CD4-positive, alpha-beta T cell treated with Interleukin-6 for 4 hours (primary cell): ENCODE measurements at places on chromosomes 11 and 22.

- no peak for DNase-seq
Measured at GRCh38 chr11:74860743-74861142, 88.1 kb downstream of the XRRA1 start.

DNA sequence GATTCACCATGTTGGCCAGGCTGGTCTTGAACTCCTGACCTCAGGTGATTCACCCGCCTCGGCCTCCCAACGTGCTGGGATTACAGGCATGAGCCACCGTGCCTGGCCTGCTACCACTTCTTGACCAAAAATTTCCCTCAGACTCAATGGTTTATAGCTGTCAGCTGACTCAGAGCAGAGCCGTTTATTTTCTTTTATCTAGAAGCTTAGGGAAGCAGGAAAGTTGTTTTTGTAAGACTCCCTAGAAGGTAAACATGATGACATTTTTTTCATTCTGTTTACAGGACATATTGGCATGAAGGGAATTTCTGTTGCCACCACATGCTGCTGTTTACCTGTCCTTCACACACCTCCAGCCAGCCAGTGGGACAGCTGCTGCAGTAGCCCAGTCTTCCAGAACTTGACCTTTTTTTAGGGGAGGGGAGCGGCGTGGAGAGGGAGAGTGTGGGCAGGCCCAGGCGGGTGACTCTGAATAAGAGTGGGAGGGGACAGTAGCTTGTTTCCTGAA is 56.1 kb upstream of the PTPRJ start:
- DNase-seq = no peak

- no peak for DNase-seq
Measured at GRCh38 chr11:134048028-134048427, 20.8 kb upstream of the JAM3 start.

DNA sequence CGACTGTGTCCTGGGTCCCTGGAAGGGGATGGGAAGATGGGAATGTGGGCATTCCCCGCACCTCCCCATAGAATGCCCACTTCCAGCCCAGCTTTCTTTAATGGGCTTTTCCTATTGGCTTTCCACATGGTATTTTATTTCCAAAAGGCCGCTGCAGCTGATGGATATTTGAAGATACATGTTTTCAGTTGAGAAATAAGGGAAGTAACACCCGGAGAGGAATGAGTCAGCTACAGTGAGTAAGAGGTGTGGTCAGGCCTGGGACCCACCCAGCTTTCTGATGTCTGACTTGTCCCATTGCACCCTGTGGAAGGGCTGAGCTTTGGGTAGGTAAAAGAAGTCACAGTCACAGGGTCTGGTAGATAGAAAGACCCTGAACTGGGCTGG is 476.9 kb downstream of the MIAT start:
- DNase-seq = no peak
